Motor neuron (in vitro differentiated cells): ENCODE measurements at places on chromosomes 4 and X.

DNA sequence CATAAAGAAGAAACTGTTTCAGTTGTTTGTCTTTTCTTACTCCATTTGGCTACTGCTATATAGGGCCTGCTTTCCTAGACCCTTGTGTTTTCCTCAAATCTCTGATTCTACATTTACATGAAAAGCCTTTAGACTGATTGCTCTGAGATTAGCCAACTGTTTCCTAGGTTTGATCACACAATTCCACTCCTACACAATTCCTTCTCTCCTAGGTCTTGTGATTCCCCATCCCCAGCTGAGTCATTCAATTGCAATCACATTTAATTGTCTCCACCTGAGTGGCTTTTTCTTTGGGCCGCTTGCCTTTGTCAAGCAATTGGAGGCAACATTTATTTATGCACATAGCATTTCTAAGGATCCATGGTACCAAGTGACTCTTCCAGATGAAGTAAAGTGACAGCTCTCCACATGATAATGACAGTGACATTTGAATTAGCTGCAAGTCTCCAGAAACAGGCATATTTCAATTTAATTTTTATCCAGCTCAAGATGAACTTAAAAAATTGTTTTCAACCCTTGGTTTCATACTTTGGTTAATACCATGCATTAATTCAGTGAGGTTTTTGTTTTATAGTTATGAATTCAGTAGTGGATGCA lies 35.8 kb downstream of the ATXN3L start:
- ATAC-seq, result peak; percentile 53

- no peak for ATAC-seq
These were observed 556.4 kb upstream of the CPEB2 start for GRCh38 chr4:14445882-14446281.

DNA sequence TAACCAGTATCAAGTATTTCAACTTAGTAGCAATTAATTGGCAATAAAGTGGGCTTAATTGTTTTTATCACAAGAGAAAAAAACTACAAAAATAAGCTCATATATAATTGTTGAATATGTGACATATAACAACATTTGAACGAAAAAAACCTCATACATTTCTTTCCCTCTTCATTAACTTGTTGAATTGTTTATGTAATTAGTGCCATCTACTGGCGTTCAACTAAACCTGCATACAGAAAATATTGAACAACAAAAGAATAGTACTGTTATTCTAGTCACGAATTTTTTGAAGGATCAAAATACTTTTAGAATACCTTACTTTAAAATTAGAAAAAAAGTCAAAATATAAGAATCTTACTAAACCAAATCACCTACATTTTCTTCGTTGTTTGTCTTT lies 586.5 kb upstream of the FTHL17 start:
- no peak for ATAC-seq

- ATAC-seq, result no peak
These were observed 46.2 kb downstream of the NEK1 start for GRCh38 chr4:169566021-169566818.

GRCh38 chr4:48343551-48343950 lies 2.2 kb downstream of the SLAIN2 start:
- ATAC-seq, result no peak
